Left ventricle myocardium inferior (tissue), 1 donor: ENCODE measurements at places on chromosomes 7 and 10. TPM values are rescaled to one million over a fixed set of nuclear protein-coding genes. Genes with fewer than 3 reads are reported as not detected.

- no peak for DNase-seq
Measured at GRCh38 chr10:9992661-9993060, 1025.0 kb upstream of the CELF2 start.

- DNase-seq = no peak
Measured at GRCh38 chr7:48118041-48118440, 29.0 kb downstream of the UPP1 start.

DNA sequence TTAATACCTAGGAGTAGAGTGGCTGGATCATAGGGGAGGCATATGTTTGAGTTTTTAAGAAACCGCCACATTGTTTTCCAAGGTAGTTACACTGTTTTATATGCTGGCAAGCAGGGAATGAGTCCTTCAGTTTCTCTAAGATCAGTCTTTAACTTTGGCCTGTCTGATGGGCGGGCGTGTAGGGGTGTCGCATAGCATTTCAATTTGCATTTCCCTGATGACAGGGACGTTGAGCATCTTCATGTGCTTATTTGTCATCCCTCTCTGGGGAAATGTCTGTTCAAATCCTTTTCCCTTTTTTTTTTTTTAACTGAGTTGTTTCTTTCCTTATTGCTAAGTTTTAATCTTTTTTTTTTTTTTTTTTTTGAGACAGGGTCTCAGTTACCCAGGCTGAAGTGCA lies 9.8 kb downstream of the MTG1 start:
- no peak for DNase-seq

GRCh38 chr10:130737186-130737585 lies 574.3 kb downstream of the TCERG1L start:
- no peak for DNase-seq

- DNase-seq = peak; percentile 53
Measured at GRCh38 chr10:117373823-117374505, 1.3 kb downstream of the PDZD8 start.

DNA sequence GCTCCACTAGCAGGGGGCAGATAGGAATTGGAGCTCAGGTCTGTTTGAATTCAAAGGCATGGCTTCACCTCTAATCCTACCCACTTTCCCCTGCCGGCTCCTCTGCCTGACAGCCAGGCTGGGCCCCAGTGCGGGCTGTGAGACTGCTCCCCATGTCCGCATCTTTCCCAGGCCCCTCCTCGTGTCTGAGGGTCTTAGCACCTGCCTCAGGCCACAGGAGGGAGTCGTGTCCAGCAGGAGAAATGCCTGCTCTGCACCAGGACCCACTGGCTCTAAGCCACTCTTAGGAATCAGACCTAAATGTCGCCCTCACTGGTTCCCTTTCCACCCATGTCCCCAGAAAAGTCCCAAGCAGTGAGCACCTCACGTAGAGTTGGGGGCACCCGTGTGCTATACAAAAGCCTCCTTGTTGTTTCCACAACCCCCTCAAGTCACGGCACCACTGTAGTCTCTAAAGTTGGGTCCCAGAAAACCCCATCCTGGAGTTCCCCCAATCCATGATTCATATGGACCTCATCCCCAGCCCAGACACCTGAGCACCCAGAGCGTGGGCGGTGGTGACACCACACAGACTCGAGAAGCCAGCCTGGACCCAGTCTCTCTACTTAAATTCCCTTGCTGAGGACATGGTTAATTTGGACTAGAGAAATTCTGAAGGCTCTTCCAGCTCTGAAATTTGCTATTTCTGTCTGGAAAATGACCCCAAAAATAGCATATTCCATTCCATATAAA lies 466.4 kb upstream of the ZMIZ1 start:
- no peak for DNase-seq

- DNase-seq = peak; percentile 45
Measured at GRCh38 chr10:11018432-11018841, 765 bp downstream of the CELF2 start.

- no peak for DNase-seq
Measured at GRCh38 chr10:27660268-27660667, 85.4 kb downstream of the MKX start.

DNA sequence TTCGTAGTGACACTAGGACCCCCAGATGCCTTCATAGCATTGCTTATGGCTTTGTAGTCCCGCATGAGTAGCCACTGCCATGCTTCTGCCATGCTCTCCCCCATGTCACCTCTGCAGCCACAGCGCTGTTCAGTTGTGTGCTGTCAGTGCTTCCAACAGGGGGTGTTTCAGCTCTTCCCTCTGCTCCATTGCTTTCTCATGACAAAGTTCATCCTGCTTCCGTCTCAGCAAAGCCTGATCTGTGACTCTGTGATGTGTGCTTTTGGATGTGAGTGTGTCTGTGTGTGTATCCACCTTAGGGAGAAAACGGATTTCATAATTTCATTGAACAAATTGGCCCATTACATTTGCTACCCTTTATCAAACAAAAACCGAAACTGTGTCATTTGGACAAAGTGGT lies 134.9 kb upstream of the SAMD8 start:
- DNase-seq = no peak

DNA sequence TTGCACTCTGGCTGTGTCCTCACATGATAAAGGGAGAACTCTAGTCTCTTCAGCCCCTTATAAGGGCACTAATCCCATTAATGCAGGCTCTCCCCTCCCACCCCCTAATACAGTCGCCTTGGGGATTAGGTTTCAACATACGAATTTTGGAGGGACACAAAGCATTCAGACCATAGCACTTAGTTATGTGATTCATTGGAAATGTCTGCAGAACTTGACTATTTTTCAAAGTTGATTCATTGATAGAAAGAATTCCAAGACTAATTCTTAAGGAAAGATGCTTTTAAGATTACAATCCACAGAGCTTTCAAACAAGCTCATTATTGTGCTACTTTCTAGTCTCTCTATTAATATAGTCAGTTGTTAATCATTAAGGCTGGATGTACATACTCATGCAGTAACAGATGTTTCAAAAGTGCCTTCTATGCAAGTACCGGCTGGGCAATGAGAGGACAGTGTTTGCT lies 85.3 kb upstream of the RPA3 start:
- DNase-seq = no peak

DNA sequence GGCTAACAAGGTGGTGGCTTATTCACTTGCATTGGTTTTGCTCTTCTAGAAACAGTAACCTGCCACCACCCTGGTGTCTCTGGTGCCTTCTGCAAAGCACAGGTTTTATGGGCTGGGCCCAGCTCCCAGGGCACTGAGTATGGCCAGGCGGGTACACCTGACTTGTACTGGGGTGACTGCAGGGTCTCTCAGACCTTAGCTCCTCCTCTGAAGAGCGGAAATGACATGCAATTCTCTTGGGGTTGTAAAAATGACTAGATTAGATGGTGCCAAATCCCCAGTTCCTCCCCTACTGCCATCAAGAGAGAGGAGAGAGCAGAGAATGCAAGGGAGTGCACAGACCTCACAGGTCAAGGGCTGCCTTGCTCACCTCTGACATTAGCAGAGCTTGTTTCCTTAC lies 14.7 kb downstream of the ESYT2 start:
- no peak for DNase-seq

GRCh38 chr10:8389630-8390029 lies 335.1 kb downstream of the GATA3 start:
- DNase-seq = no peak

DNA sequence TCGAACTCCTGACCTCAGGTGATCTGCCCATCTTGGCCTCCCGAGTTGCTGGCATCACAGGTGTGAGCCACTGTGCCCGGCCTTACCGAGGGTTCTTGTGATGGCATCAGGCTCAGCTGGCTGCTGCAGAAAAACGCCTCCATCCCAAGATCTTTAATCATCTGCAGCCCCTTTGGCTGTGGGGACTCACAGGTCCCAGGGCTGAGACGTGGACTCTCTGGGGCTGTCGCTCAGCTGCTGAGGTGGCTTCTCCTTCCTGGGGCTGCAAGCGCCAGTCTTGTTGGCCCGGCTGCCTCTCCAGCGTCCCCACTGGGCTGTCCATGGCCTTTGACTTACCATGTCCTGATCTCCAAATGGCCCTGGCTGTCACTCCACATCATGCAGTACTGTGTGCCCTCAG lies 20.0 kb downstream of the AMZ1 start:
- no peak for DNase-seq

- DNase-seq = no peak
Measured at GRCh38 chr10:121079226-121079625, 228.1 kb downstream of the WDR11 start.

GRCh38 chr7:143013893-143014292 lies 13.0 kb downstream of the OR9A2 start:
- DNase-seq = no peak

GRCh38 chr7:116588641-116589594 lies 64.1 kb downstream of the CAV1 start:
- no peak for DNase-seq

GRCh38 chr10:45514291-45515270 lies 140.6 kb downstream of the ALOX5 start:
- no peak for DNase-seq

DNA sequence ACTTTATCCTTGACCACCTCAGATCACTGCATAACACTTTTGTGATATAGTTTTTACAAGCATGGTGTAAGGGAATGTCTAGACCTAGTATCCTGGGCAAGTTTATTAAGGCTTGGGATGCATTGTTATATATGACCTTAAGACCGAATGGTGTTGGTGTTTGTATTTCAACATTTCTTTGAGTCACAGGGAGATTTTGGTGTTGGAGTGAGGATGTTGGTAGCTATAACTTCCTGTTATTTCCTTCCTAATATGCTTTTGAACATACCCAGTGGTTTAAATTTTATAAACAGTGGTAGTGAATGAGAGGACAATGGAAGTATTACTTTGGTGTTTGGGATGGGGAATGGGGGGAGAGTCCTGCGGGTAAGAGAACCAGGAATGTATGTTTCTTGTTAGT lies 2.6 kb downstream of the EXOC4 start:
- no peak for DNase-seq

- no peak for DNase-seq
Measured at GRCh38 chr10:22618078-22618785, 96.1 kb downstream of the PIP4K2A start.

GRCh38 chr7:24756545-24757352 lies 515 bp downstream of the GSDME start:
- peak; percentile 68 for DNase-seq

DNA sequence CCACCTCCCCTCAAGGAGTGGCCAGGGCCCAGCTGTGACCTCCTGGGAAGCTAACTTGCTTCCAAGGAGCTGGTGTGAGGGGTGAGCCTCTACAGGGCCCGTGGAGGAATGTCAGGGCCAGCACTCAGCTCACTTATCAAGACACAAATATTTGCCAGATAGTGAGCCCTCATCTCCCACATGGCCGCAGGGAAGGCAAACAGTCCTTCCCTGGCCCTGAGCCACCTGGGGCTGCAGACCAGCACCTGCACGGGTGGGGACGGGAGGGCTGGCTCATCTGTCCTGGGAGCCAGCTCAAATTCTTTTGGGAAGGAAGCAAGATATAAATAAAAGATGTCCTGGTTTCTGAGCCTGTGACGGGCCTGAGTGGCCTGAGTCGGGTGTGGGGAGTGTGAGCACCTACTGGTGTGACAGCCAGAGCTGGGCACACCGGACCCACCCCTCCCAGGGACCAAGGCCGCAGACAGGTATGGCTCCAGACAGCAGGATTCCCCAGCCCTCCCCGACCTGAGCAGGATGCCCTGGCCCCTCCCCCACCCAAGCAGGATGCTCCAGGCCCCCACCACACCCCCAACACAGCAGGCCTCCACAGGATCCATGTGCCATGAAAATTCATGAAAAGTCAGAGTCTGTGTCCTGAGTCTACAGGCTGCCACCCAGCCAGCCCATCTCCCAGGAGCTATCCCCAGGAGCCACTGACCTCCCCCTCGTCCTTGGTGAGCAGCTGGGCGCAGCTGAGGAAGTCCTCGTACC lies 148.0 kb downstream of the MAPK8 start:
- no peak for DNase-seq

DNA sequence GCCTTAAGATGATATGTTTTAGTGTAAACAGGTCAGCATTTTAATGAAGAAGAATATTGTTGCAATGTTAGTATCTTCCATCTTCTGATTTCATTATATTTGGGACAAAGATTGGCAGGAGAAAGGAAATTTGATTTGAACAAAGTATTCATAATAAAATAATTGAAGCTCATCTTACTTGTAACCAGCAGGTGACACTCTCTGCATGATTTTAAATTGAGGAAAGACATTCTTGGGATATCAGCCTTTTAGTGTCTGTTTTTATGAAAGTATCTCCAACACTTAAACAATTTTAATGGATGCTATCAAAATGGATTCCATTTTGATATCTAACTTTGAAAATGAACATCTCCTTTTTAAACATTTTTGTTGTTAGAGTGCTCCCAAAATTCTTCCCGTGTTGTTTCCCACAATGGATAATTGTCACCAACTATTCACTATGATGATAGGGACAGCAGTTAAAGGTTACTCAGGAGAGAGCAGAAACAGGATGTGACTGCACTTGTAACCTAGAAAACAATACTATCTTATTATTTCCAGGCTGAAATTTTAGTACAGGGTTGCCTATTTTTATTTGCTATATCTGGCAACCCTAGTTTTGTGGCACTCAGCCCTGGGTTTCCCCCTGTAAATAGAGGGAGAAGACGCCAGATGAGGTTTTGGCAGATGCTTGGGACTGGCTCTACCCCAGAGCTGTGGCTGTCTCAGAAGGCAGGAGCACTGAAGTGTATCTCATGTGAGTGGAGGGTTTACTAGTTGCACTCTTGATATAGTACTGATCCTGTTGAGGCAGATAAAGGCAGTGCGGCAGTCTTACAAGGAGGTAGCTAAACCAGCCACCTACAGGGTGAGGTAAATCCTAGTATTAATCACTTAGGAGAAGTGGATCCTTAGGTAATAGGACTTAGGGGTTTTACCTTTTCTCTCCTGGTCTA lies 31.0 kb upstream of the ABCB4 start:
- DNase-seq = no peak

GRCh38 chr7:155527664-155528063 lies 18.7 kb downstream of the CNPY1 start:
- no peak for DNase-seq

GRCh38 chr7:33698041-33698440 lies 207.3 kb upstream of the BMPER start:
- DNase-seq = no peak

Gene SRRM3
- 6.1 TPM for total RNA-seq

Gene NPSR1
- not detected for total RNA-seq

Gene AEBP1
- total RNA-seq = 20.5 TPM

Gene IDI2
- 0.33 TPM for total RNA-seq

Gene IL6
- 0.69 TPM for total RNA-seq

Gene RASA4
- 14.7 TPM for total RNA-seq

Gene SKAP2
- 5.2 TPM for total RNA-seq

Gene KCTD7
- 10.8 TPM for total RNA-seq

Gene EPO
- total RNA-seq = not detected
